ENCODE measurements at places on chromosomes 4 and X.
A peak's percentile ranks its signal among the peaks of the same experiment; 100 is the strongest.

- DNase-seq = no peak
These were observed 22.0 kb downstream of the GUCY1B1 start for GRCh38 chr4:155780775-155781174.

- no peak for DNase-seq
These were observed 15.0 kb downstream of the SCARB2 start for GRCh38 chr4:76198411-76199237.

DNA sequence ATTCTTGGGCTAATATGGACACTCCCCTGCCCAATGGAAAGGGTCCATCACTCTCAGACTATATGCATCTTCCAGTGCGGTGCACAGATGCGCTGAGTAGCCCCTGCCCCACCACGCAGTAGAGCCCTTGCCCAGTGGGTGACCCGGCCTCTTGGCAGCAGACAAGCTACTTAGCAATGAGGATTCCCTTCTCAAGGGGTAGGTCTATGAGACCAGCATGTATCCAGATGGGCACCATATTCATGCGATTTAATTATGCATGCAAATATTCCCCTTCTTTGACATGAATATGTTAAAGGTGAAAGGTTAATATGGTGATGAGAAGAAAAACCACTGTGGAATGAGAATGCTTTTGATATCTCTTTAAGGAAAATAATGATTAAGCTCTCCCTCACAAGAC, 77.7 kb downstream of the ZNF827 start:
- DNase-seq = no peak

- no peak for DNase-seq
These were observed 54.4 kb downstream of the NBDY start for GRCh38 chrX:56783450-56783831.

DNA sequence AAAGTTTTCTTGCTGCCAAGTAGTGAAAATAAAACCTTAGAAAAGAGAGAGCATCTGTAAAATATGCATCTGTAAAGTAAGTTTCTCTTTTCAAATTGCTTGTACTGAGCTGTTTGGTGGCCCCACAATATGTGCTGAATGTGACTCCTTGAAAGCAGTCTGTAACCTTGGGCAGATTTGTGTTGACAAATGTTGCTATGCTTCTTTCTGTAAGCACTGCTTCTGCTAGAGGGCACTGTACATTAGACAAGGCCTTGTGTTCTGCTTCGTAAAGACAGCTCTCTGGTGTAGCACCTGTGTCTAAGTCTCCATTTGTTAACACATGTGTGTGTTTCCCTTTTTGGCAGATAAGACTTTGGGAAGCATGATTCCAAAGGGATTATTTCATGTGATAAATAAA, 56.6 kb upstream of the NRK start:
- no peak for DNase-seq

GRCh38 chr4:155972098-155972497, 18.4 kb upstream of the CTSO start:
- no peak for DNase-seq

- no peak for DNase-seq
These were observed 226.3 kb upstream of the PGRMC2 start for GRCh38 chr4:128513664-128514484.

GRCh38 chr4:169720529-169720928, 37.2 kb downstream of the HPF1 start:
- no peak for DNase-seq

DNA sequence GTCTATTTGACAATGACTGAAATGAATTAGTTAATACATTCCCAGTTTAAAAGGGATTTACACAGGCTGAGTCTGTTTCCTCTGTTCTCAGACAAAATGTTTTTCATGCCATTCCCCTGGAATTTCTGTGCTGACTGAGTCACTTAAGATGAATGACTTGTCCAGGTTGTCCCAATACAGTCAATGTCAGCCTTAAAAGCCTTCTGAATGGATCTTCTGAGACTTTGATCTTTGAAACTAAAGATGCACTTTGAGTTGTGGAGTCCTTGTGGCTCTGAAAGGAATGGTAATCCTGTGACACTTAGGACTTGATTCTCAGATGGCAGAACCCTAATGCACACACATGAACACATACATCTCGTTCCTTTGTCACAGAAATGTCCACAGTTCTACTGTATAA, 622.2 kb upstream of the GRID2 start:
- no peak for DNase-seq

- no peak for DNase-seq
These were observed 185.7 kb downstream of the UNC5C start for GRCh38 chr4:95362906-95363558.

DNA sequence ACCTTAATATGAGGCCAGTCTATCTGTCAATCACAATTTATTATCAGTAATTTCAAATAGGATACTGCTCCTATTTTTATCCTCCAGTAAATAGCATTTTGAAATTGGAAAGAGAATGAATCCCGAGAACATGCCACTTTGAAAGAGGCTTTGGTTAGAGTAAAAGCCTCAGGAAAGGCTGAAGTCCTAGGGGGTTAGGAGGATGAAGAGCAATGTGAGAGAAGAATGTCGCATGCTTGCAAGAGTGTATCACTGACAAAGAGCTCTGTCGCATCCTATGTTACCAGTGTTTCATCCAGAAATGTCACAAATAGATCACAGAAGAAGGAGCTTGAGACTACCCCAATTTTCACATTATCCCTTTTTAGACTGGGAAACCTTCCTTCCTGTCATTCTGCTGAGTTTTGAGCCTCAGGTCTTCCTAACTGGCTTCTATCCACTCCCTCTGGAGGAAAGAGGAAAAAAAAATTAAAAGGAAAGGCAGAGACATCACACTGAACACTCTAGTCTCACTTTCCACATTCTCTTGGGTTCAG, 39.8 kb downstream of the GPM6A start:
- DNase-seq = no peak

DNA sequence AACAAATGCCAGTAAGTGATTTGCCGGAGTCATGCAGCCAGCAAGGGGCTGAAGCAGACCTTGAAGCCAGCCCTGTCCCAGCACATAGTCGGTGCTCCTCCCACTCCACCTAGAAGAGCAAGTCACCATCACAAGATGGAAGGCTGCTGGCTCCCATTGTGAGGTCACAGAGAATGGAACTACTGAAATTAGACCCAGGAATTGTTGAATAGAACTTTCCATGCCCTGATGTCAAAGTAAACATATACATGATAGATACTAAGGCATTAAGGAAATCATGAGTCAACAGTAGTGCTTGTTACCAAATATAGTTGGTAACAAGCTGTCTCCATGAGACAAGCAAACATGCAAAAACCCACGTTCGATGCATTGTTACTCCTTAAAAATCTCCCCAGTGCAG, 177.1 kb upstream of the MID1 start:
- DNase-seq = no peak

- peak; percentile 15 for DNase-seq
These were observed 11.1 kb downstream of the ITIH6 start for GRCh38 chrX:54786967-54787366.

- DNase-seq = no peak
These were observed 650.2 kb upstream of the DIPK2B start for GRCh38 chrX:45850775-45851433.

GRCh38 chr4:125421547-125421946, 106.8 kb downstream of the FAT4 start:
- no peak for DNase-seq

DNA sequence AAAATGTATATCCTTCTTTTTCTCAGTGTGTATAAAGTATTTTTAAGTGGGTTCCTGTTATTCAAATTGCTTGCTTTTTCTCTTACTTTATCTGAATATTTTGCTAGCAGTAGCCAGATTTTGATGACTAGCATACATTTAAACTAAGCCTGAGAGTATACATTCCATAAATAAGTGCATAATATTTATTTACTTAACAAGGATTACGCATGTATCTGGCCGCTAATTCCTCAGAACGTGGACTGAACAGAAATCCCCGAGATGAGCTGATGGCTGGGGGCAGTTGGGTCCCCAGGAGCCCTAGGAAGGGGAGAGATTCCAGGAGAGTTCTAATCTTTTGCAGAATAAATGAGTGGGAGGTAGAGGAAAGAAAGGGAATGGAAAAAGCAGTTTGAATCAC, 91.0 kb downstream of the PHOX2B start:
- no peak for DNase-seq

GRCh38 chr4:80307183-80307735, 28.3 kb upstream of the CFAP299 start:
- no peak for DNase-seq

GRCh38 chr4:74504212-74504611, 59.3 kb downstream of the AREG start:
- DNase-seq = no peak
